ENCODE measurements at places on chromosomes 2 and 18. TPM values are rescaled to one million over a fixed set of nuclear protein-coding genes. Genes with fewer than 3 reads are reported as not detected.

DNA sequence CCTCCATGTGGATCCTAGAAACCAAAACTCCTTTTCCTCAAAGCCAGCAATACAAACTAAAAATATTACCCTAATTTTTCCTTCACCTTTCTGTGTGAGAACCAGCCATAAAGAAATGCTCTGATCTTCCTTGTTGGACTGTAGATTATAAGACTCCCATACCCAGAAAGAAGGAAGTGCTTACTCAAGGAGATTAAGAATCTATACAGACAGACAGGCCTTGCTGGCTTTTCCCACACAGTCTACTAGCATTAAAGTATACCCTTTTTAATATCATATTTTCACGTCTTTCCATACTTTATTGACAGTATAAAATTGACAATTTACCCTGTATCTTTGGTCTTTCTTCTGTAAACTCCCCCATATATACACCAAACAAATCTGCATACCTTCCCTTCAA is 139.0 kb downstream of the GULP1 start:
- no peak for DNase-seq

DNA sequence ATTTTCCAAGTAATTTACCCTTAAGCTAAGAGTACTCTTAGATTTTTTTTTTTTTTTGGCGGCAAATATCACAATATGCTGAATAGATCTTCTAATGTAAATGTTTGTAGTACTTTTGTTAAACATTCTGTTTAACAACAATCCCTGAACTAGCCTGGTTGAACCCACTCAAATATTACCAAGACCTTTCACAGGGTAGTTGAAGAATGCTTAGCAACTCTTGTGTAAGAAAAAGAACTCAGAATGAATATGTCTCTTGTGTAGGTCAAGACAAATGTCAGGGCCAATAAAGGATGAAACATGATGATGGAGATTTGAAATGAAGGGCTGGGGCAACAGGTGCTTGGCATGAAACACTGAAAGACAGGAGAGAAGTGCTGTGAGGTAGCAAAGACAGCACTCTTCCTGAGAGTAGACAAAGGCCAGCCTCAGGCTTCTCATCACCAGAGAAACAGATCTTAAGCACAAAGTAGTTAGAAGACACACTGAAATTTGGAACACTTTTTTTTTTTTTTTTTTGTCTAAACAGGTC is 597.3 kb downstream of the ERBB4 start:
- DNase-seq = no peak

- no peak for DNase-seq
These were observed 266.2 kb downstream of the FBXO15 start for GRCh38 chr18:73881396-73881917.

- DNase-seq = no peak
These were observed 46.5 kb downstream of the UNC50 start for GRCh38 chr2:98654699-98655495.

Gene COL6A3
- 254 TPM for total RNA-seq
